ENCODE measurements at places on chromosomes 7 and 10.

GRCh38 chr7:133054162-133054840 lies 27.6 kb downstream of the CHCHD3 start:
- H3K4me3 ChIP-seq, result no peak overlapping the region
- H3K27ac ChIP-seq, result no peak overlapping the region
- H3K27me3 ChIP-seq, result no peaks in the 10 kb centered on the region

DNA sequence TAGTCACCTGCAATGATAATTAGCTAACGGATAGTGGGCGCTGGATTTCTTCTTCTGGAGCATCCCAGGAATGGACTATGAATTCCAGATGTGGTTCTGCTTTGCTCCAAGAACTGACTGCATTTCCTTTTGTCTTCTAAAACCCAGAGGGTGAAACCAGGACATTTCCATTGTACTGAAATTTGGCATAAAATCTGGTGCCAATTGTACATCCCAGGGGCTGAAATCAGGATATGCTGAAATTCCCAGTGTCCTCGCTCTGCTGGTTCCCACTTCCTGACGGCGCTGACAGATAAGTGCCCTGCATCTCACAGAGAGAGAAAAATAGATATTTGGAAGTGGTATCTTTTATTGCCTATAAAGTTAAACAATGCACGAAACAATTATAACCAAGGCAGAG lies 31.9 kb downstream of the RBM20 start:
- no peak overlapping the region for H3K27ac ChIP-seq
- H3K27me3 ChIP-seq, result peaks cover 8% of the 10 kb centered on the region
- no peak overlapping the region for H3K4me3 ChIP-seq
- DNase-seq, result no peak
- no peaks in the 10 kb centered on the region for H3K36me3 ChIP-seq

GRCh38 chr7:33250421-33250871 lies 121.1 kb downstream of the BBS9 start:
- H3K27me3 ChIP-seq, result no peaks in the 10 kb centered on the region
- H3K4me3 ChIP-seq, result no peak overlapping the region
- no peaks in the 10 kb centered on the region for H3K36me3 ChIP-seq
- DNase-seq, result no peak
- no peaks in the 10 kb centered on the region for H3K4me1 ChIP-seq
- no peak overlapping the region for H3K27ac ChIP-seq

DNA sequence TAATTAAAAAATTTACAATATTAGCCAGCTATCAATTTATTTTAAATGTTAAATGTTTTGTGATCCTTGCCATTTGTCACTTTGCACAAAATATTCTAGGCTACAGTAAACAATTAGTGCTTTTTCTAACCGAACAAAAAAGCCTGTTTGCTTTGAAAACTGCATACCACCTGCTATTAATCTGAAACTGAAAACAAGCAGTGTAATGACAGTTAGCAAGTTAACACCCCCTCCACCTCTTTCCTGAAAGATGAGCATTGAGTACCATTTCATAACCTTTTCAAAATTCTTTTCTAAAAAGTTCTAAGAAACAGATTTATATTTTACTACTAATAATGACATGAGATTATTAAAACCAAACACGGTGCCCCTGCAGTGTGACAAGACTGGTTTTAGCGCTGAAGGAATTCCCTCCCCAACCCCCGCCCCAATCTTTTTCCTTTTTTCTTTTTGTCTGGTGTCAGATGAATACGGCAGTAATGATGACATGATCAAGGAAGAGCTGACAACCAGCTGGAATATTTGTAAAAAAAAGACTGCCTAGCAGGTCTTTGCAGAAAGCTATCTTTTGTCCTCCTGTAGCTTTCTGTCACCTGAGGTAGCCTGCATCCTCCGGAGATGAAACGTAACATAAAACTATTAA lies 175.6 kb downstream of the CHCHD3 start:
- DNase-seq, result no peak
- no peak overlapping the region for H3K4me3 ChIP-seq
- H3K4me1 ChIP-seq, result no peaks in the 10 kb centered on the region
- no peaks in the 10 kb centered on the region for H3K27me3 ChIP-seq

DNA sequence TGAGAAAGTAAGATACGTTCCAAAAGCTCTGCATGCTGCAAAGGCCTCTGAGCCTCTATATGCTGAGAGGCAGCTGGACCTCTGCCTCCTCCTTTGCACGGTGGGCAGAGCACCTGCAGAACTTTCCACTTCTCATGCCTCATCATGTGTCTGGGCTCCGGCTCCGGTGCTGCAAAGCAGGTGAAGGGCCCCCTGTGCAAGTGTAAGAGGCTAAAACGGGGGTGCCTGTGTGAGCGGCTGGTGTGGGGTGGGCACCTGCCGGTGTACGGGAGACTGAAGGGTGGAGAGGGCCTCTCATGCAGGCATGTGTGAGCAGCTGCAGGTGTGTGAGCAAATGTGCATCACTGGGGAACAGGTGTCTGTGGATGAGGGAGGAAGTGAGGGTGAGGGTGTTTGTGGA lies 121.0 kb downstream of the KCNMA1 start:
- H3K36me3 ChIP-seq, result no peaks in the 10 kb centered on the region
- H3K4me3 ChIP-seq, result no peak overlapping the region
- H3K27me3 ChIP-seq, result peaks cover 10% of the 10 kb centered on the region

DNA sequence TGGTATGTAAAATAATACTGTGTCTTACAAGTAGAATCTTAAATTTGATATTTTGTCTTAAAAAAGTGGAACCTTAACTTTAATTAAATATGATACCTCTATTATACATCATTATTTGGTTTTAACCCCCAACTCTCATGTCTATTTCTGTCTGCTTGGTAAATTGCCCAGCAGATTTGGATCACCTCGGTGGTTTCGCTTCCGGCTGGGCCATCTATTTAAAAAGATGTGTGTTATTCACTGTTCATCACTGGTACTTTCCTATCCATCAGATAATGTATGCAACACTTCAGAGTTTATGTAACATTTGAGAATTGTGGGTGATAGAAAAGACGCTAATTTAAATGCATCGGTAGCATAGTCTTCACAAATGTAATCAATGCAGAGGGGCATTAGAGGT lies 119.7 kb downstream of the SND1 start:
- no peaks in the 10 kb centered on the region for H3K4me1 ChIP-seq
- H3K27ac ChIP-seq, result no peak overlapping the region
- no peaks in the 10 kb centered on the region for H3K36me3 ChIP-seq
- no peak for DNase-seq
- no peak overlapping the region for H3K4me3 ChIP-seq

GRCh38 chr10:71029411-71029892 lies 141.1 kb upstream of the PCBD1 start:
- DNase-seq, result no peak
- H3K4me3 ChIP-seq, result no peak overlapping the region
- no peak overlapping the region for H3K27ac ChIP-seq
- peaks cover 3% of the 10 kb centered on the region for H3K27me3 ChIP-seq

DNA sequence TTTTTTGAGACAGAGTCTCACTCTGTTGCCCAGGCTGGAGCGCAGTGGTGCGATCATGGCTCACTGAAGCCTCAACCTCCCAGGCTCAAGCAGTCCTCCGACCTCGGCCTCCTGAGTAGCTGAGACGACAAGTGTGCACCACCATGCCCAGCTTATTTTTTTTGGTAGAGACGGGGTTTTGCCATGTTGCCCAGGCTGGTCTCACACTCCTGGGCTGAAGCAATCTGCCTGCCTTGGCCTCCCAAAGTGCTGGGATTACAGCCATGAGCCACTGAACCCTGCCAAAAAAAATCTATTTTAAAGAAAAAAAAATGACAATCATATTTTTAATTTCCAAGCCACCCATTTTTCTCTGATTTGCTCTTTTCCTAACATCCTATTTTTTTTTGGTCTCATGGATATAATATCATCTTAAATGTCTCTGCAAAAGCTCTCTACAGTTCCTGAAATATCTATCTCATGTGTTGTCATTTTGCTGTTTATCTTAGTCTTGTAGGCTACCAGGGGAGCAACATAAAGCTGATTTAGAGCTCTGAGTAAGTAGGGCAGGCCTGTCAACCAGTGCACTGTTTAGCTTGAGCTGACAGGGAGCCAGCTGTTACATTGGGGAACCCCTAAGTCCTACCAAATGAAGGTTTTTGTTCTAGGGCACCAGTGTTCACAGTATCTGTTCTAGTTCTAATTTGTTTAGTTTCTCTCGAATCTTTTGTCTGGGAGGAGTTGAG lies 29.9 kb upstream of the HBP1 start:
- H3K36me3 ChIP-seq, result no peaks in the 10 kb centered on the region
- H3K27me3 ChIP-seq, result peaks cover 7% of the 10 kb centered on the region
- H3K4me3 ChIP-seq, result no peak overlapping the region
- no peak for DNase-seq

- no peaks in the 10 kb centered on the region for H3K4me1 ChIP-seq
- no peak overlapping the region for H3K4me3 ChIP-seq
- H3K27ac ChIP-seq, result no peak overlapping the region
- DNase-seq, result no peak
- no peaks in the 10 kb centered on the region for H3K36me3 ChIP-seq
Observed at GRCh38 chr10:64515970-64516699, 994.9 kb downstream of the REEP3 start.

- H3K4me3 ChIP-seq, result no peak overlapping the region
- H3K4me1 ChIP-seq, result no peaks in the 10 kb centered on the region
- H3K27me3 ChIP-seq, result peaks cover 4% of the 10 kb centered on the region
- no peak overlapping the region for H3K27ac ChIP-seq
- DNase-seq, result no peak
- H3K36me3 ChIP-seq, result no peaks in the 10 kb centered on the region
Observed at GRCh38 chr7:134789967-134790685, 10.7 kb downstream of the CALD1 start.

- peaks cover 4% of the 10 kb centered on the region for H3K27me3 ChIP-seq
- no peaks in the 10 kb centered on the region for H3K36me3 ChIP-seq
- H3K4me3 ChIP-seq, result no peak overlapping the region
Observed at GRCh38 chr10:16392531-16393069, 44.2 kb upstream of the PTER start.

DNA sequence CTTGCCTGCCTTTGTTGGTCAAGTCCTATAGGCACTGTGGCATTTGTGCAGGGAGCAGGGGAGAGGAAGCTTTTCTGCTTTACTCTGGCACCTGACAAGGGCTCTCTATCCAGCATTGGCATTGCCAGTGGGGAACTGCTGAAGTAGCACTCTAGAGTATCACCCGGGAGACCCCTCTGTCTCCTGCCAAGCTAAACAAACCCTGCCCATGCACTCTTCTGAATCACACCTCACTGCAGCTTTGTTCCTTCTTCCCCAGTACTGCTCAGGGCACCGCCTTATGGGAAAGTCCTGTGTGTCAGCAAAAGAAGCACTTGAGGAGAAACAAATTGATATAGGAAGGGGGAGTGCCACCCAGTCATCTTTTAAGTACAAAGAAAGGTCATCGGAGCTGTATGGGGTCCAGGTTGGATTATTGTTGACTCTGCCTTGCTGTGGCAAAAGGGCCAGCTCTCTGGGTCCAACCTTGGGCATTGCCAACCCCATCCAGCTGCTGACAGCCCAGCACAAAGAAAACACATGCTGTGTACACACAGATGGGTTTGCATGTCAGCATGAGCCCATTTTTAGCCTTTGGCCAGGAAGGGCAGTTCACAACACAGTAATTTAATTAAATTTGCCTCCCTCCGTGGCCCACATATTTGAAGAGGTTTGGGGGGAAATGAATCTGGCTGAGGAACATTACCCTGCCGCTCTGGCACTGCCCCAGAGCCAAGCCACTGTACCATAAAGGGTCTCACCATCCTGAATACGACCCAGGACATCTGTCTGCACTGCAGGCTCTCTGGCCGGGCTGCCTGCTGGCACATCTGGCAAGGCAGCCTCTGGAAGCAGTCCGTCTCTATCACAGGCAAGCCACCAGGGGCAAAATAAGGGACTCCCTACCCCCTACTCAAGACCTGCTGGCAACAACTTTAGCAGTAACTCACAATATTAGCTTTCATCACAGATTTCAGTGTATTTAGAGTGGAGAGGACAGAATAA lies 13.1 kb downstream of the LRRC4 start:
- no peak overlapping the region for H3K4me3 ChIP-seq
- H3K4me1 ChIP-seq, result no peaks in the 10 kb centered on the region
- H3K27me3 ChIP-seq, result no peaks in the 10 kb centered on the region
- DNase-seq, result no peak
- H3K36me3 ChIP-seq, result peaks cover 5% of the 10 kb centered on the region

DNA sequence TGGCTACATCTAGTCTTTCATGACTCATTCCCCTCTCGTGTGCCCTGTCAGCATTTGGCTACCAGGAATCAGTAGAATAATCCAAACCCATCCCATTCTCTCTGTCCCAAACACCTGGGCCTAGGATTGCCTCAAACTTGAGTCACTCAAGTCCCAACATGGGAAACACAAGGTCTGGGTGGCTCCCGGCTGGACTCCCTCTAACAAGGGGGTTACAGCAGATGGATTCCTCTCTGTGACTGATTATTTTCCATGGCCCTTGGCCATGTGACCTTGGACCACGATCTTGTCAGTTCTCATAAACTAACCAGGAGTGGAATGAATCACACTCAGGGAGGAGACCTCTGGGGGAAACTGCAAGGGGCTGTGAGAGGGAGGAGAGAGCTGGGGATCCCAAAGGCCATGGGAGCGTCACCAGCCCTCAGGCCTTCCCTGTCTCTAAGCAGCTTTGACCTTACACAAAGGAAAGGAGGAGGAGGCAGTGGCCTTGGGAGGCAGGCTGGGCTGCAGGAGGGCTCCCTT lies 533.1 kb downstream of the KCNMA1 start:
- no peaks in the 10 kb centered on the region for H3K36me3 ChIP-seq
- no peaks in the 10 kb centered on the region for H3K27me3 ChIP-seq
- DNase-seq, result no peak
- no peaks in the 10 kb centered on the region for H3K4me1 ChIP-seq
- H3K4me3 ChIP-seq, result no peak overlapping the region
- no peak overlapping the region for H3K27ac ChIP-seq

DNA sequence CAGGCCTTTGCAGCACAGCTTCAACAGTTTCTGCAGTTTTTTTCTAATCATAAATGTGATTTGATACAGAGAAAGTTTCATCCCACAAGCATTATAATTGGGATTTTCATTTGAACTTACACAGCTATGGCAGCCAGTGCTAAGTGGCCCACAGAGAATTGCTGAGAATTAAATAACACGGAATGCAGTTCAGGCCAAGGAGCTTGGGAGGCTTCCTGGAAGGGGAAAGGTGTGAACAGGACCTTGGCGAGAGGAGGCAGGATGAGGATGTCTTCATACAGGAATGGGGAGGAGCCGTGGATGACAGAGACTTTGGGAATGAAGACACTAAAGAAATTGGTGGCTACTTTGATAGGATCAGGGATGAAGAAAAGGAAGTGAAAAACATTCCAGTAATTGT lies 95.3 kb downstream of the ZNF22 start:
- DNase-seq, result no peak
- no peak overlapping the region for H3K4me3 ChIP-seq
- H3K27me3 ChIP-seq, result peaks cover 8% of the 10 kb centered on the region
- no peaks in the 10 kb centered on the region for H3K36me3 ChIP-seq
- H3K4me1 ChIP-seq, result no peaks in the 10 kb centered on the region

- H3K36me3 ChIP-seq, result no peaks in the 10 kb centered on the region
- peak; percentile 0 for DNase-seq
- no peak overlapping the region for H3K27ac ChIP-seq
- no peaks in the 10 kb centered on the region for H3K4me1 ChIP-seq
- H3K4me3 ChIP-seq, result no peak overlapping the region
Observed at GRCh38 chr10:11450427-11450826, 161.0 kb downstream of the USP6NL start.

- H3K4me3 ChIP-seq, result no peak overlapping the region
- H3K4me1 ChIP-seq, result no peaks in the 10 kb centered on the region
- DNase-seq, result no peak
Observed at GRCh38 chr7:2301511-2301863, 12.8 kb downstream of the SNX8 start.

- H3K27me3 ChIP-seq, result no peaks in the 10 kb centered on the region
- H3K4me3 ChIP-seq, result no peak overlapping the region
- DNase-seq, result no peak
- no peak overlapping the region for H3K27ac ChIP-seq
Observed at GRCh38 chr7:15424468-15424867, 137.3 kb downstream of the AGMO start.

- H3K27me3 ChIP-seq, result no peaks in the 10 kb centered on the region
- no peak overlapping the region for H3K4me3 ChIP-seq
- no peak overlapping the region for H3K27ac ChIP-seq
- H3K36me3 ChIP-seq, result peaks cover 46% of the 10 kb centered on the region
- H3K4me1 ChIP-seq, result no peaks in the 10 kb centered on the region
Observed at GRCh38 chr7:127673902-127674301, 21.9 kb downstream of the SND1 start.
